Keratinocyte (primary cell): ENCODE measurements at places on chromosomes 3 and 15. TPM values are rescaled to one million over a fixed set of nuclear protein-coding genes. Genes with fewer than 3 reads are reported as not detected.

GRCh38 chr3:76487446-76487845, 552.5 kb upstream of the ROBO2 start:
- peak; percentile 53 for DNase-seq

Gene SNRPN
- polyA plus RNA-seq = 93.0 to 125 TPM (median 102 TPM) in 3 replicates

- DNase-seq = no peak
Measured at GRCh38 chr3:155504682-155505081, 211.2 kb upstream of the STRIT1 start.

- DNase-seq = no peak
Measured at GRCh38 chr3:177026505-177027277, 170.6 kb downstream of the TBL1XR1 start.

Gene MYO5A
- 51.9 to 56.9 TPM (median 53.8 TPM) in 3 replicates for polyA plus RNA-seq

Gene KLF15
- 0.03 to 0.04 TPM in 2 of 3 replicates, not detected in the other for polyA plus RNA-seq

GRCh38 chr3:110569073-110569472, 502.5 kb upstream of the NECTIN3 start:
- DNase-seq = no peak

Gene OSTN
- polyA plus RNA-seq = not detected in 3 replicates

DNA sequence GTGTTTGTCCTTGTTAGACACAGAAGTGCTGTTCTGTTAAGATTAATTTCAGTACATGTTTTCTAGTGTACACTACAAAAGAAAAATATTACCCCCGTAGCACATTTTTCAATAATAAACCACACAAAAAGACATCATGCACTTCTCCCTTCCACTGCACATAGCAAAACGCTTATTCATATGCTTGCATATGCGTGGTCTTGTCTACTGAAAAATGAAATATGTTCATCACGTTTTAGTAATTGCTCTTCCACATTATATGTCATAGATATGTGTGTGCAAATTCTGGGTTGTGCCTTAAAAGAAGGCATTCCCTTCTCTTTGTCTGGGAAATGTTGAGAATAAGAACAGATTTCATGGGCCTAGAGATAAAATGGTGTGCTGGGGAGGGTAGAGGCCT, 353.9 kb downstream of the NSUN3 start:
- DNase-seq = no peak

GRCh38 chr15:66830358-66830757, 128.3 kb downstream of the SMAD6 start:
- DNase-seq = no peak

- no peak for DNase-seq
Measured at GRCh38 chr15:88956906-88957305, 43.7 kb upstream of the MFGE8 start.

DNA sequence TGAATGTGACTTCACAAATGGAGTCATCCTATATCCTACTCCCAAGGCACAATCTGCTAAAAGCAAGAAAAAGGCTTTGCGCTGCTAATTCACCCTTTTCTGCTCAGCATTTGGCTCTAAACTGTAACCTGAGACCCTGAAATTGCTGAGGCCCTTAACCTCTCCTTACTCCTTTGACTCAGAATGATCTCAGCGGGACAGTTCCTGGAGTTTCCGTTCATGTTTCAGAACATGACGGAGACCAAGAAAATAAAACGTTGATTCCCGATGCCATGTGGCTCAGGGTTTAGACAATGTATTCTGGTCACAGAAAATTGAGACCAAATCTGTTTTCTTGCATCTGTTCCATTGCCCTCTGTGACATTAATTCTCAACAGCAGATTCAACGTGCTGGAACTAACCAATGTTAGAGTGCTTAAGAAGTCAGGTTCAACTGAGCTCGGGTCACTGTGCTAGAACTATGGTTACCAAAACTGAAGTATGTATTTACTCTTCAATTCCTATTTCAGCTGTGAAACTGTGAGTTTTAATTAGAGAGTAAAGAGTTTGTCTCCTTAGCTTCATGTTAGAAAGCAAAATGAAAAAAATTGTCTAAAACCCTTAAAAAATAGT, 45.4 kb upstream of the TMC3 start:
- DNase-seq = no peak

Gene CLRN1
- polyA plus RNA-seq = not detected in 3 replicates

- DNase-seq = no peak
Measured at GRCh38 chr3:190326930-190327329, 4.7 kb upstream of the CLDN1 start.

GRCh38 chr3:29583861-29584260, 303.0 kb downstream of the RBMS3 start:
- no peak for DNase-seq

Gene ARHGEF26
- polyA plus RNA-seq = 1.4 to 2.2 TPM (median 2.0 TPM) in 3 replicates

- no peak for DNase-seq
Measured at GRCh38 chr15:90799639-90800170, 68.7 kb upstream of the FURIN start.

Gene LDHAL6B
- polyA plus RNA-seq = not detected in 3 replicates

DNA sequence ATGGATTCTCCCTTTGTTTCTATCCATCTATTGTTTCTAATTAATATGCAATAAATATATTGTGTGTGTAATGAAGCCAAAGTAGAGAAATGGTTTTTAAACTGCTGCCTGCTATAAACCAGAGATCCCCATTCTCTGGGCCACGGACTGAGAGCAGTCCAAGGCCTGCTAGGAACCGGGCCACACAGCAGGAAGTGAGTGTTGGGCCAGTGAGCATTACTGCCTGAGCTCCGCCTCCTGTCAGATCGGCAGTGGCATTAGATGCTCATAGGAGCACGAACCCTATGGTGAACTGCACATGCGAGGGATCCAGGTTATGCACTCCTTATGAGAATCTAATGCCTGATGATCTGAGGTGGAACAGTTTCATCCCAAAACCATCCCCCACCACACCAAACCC, 85.2 kb upstream of the POMGNT2 start:
- no peak for DNase-seq

GRCh38 chr3:45313743-45314403, 74.5 kb upstream of the LARS2 start:
- DNase-seq = no peak

DNA sequence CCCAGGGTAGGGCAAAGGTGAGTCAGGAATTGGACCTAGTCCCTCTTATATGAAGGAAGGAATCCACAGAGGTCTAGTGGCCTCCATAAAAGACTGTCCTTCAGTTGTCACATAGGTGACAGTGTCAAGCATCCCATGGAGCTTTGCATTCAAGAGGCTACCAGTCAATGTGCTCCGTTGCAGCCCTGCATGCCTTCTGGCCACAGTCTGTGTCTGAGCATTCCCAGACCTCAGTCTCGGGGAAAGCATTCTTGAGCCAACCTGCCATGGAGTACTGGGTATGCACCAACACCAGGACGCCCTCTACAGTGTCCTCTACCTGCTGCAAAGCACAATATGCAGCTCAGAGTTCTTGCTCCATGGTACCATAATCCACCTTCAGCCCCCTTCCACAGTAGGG, 46.7 kb upstream of the VGLL3 start:
- DNase-seq = no peak

DNA sequence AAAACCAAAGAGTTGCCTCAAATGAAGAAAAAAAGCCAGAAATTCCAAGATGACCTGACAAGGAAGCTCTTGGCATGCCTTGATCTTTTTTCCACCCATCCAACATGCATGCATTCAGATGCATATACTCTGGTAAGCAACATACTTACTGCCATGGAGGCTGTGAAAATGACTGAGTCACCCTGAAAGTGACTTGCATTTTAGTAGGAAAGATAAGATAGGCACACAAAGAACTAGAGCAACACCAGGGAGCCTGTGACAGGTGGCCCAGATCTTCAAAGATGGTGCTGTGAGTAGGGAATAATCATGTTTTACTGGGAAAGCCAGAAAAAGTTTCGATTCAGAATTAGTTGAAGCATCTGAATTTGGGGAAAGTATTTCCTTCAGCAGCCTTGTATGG, 185.1 kb upstream of the SLCO3A1 start:
- no peak for DNase-seq

Gene PLCB2
- polyA plus RNA-seq = 0.52 to 1.1 TPM (median 0.73 TPM) in 3 replicates

- no peak for DNase-seq
Measured at GRCh38 chr15:99345242-99345641, 94.0 kb downstream of the LRRC28 start.

Gene MOBP
- polyA plus RNA-seq = not detected in 3 replicates

Gene CACNA1D
- polyA plus RNA-seq = 0.06 to 0.20 TPM in 2 of 3 replicates, not detected in the other

Gene SPG21
- 40.3 to 62.9 TPM (median 58.0 TPM) in 3 replicates for polyA plus RNA-seq

Gene NBEAL2
- polyA plus RNA-seq = 22.8 to 48.7 TPM (median 28.7 TPM) in 3 replicates

DNA sequence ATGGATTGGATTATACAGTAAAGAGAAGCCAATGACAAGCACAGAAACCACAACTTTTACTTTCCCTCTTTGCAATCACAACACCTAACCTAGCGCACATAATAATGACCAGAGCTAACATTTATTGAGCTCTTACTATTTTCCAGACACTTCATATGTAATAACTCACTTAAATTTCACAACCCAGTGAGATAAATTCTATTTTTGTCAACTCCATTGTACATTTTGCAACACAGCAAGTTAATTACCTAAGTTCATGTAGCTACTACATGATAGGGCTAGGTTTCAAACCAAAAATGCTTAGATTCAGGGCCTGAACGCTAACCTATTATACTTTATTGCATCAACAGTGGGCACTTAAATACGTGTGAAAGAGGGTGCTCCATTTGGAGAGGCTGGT, 89.5 kb downstream of the GADL1 start:
- no peak for DNase-seq

GRCh38 chr15:25787855-25788520, 75.1 kb downstream of the ATP10A start:
- DNase-seq = no peak

DNA sequence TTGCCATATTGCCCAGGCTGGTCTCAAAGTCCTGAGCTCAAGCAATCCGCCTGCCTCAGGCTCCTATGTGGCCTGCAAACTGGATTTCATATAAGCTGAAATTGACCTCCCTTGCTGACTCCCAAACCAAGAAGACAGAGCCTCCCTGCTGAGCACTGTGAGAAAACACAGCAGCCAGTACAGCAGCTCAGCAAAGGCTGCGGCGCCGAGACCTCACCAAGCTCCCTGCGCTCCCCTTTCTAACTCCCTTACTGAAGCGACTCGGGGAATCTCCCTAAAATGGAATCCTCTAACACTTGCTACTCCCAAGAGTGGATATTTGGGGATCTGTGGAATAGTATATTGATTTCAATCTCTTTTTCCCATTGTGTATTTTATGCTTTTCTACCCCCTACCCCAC, 34.6 kb downstream of the MUC20 start:
- no peak for DNase-seq

Gene FAM174B
- polyA plus RNA-seq = 0.22 to 0.73 TPM (median 0.44 TPM) in 3 replicates

DNA sequence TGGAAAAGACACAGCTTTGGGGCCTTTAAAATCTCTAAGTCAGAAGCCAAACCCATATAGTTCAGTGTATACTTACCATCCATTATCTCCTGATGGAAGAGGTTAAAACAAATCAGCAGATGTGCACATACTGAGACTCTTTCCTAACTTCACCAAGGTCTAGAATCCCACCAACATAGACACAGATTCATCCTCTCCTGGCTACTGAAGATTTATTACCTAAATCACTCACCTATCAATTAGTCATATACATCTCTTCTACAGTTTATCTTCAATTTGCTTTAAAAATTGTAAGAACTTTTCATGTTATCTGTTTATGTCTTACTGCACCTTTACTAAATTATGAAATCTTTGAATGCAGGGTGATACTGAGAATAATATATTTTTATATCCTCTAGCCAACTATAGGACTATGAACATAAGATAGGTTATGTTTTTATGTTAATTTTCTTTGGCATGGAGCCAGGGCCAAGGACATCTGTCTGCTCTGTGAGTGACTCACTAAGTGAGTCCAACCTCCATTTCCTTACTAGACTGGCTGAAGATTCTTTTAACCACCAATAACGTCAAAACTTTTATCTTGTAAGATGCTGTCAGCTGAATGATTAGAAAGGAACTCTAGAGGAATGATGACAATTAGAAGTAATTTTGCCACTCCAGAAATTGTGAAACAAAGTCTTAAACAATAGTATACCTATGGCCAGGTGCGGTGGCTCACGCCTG, 397.6 kb downstream of the FOXP1 start:
- no peak for DNase-seq
